Hematopoietic multipotent progenitor cell treated with erythropoietin and hydrocortisone succinate and interleukin-3 and kit ligand, for 8 days (in vitro differentiated cells): ENCODE measurements at places on chromosomes 6 and 20.
A peak's percentile ranks its signal among the peaks of the same experiment; 100 is the strongest.

DNA sequence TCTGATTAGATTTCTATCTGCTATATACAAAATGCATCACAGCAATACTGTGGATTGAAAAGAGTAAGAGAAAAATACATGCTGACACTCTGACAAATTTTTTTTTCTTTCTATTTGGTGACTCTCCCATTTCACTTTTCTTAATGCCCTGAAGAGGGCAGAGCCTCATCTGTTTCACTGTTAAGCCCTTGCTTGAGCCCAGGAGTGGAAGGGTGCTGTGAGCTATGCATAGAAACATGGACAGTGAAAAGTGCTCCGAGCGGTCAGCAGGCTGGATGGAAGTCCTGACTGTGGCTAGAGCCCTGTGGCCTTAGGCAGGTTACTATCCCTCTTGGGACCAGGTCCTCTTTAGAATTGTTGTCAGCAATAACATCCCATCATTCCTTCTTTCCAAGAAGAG lies 17.4 kb upstream of the CSE1L start:
- peak; percentile 49 for DNase-seq

DNA sequence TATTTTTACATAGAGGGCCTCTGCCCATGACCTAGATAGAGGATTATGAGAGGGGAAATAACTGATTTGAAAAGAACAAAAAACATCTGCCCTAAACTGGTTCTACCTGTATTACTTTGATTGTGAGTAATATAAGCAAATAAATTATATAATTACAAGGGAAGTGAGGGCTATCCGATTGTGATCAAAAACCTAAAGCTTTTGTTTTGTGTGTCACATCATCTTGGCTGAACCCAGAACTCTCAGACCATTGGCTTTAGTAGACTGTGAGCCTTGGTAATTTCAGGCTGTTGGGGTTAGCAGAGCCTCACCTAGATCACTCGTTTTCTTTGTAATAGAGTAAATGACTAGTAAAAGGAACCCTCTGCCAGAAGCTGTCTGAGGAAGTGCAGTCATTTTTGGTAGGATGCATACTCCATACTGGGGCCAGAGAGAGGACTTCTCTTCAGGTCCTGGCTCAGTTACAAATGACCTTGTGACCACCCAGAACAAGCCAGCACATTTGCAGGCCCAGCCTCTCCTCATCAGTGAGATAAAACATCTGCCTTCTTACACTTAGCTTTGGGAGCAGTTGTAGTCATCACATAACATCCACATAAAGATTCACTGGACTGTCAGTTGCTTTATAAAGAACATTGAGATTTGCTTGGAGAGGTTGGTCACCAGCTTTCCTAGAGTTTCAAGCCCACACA lies 13.5 kb downstream of the STK35 start:
- no peak for DNase-seq

DNA sequence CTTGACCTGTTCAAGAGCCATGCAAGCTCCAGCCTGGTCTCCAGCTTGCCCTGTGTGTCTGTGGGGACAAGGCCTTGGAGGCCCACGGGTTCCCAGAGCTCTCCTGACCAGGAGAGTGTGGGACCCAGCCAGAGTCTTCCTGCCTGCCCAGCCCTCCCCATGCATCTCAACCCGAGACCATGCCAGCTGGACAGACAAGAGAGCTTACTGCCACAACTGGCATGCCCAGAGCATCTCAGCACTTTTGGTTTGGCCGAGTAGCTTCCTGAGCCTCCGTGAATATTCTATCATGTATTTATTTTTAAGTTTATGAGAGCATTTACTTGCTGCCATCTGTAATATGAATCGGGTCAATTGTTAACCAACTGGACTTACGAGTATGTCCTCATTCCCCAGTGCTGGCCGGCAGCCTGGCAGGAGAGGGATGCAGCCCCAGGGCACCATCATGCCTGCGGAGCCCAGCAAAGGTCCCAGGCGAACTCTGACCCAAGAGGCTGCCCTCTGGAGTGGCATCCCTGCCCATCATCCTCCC lies 14.9 kb downstream of the IP6K3 start:
- DNase-seq, result no peak

GRCh38 chr6:16639684-16640480 lies 121.4 kb downstream of the ATXN1 start:
- DNase-seq, result no peak

DNA sequence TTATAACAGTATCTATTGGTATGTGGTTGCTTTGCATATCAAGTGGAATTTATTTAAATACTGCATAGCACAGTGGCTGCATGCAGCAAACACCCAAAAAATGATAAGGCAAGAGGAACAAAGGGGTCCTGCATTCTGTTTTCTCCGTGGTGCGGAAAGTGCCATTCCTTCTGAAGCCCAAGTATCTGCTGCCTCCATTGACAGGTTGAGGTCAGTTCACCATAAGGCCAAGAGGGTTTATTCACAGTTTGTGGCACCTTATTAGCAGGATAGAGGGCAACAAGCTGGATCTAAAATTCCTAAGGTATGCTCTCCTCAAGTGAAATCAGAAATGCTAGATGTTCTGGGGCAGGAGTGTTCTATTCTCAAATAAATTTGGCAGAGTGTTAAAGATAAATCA lies 9.3 kb downstream of the CARMIL1 start:
- no peak for DNase-seq

DNA sequence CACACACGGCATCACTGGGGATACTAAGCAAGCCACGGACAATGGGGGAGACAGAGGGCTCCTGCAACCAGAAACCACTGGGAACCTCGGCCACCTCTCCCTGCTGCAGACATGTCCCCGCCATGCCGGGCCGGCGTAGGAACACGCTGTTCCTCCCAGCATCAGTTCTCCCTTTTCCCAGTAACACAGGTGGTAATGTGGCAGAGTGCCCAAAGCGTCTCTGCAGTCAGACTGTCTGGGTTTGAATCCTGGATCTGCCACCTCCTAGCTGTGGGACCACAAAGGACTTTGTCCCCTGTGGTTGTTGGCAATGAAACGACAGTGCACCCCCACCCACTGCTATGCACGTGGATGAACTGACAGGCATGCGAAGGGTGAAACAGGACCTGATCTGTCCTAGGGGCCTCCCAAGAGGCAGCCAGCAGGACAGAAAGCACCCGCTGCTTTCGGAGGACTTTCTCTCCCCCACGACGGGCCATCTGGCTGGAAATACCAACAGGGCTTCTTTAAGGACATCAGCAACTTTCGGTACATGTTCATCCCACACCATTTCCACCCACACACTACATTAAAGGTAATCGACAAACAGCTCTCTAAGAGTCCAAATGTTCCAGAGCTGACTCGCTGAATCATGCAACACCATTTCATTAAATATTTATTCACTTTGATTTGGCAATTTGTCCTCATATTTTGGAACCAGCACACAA lies 74.1 kb downstream of the SULF2 start:
- no peak for DNase-seq

- DNase-seq, result no peak
Observed at GRCh38 chr6:53369876-53370515, 21.2 kb upstream of the ELOVL5 start.

DNA sequence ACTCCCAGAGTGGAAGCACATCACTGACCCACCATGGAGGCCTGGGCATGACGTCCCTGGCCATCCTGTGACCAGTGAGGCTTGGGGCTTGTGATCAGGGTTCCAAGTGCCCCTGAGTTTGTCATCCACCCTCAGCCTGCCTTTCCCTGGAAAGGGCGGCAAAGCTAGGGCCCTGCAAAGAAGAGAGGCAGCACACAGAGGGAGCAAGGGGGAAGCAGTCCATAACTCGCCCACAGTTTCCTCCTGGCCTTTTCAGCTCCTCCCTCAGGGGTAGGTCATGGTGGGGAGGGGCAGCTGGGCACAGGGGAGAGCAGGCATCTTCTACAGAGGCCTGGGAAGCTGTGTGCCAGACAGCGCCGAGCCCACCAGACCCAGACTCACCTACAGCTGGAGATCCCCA lies at the start of gene NCR2:
TSS of gene NCR2 (plus strand) at position 313 of the 400 bp plus-strand sequence. CDS start 269 bp downstream, outside the sequence.
- no peak for DNase-seq

DNA sequence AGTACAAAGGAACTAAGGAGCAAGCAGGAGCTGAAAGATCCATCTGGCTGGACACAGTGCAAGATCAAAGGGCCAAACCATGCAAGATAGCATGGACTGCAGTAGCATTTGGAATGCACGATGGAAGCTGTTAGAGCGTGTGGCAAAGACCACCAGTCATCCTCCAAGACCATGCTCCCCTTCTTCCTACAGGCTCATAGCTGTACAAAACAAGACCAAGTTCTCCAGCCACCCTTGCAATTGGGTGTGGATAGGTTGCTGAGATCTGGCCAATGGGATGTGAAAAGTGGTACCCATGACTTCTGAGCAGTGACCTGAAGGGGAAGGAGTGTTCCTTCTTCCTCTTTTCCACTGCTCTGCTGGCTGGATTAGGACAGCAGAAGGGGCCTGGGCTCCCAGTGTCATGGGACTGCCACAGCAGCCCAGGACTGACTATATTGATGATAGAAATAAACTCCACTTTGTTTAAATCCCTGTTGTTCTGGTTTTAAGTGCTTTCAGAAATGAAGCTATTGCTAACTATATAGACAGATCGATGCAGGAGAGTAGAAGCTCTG lies 64.9 kb downstream of the SLC22A23 start:
- no peak for DNase-seq

DNA sequence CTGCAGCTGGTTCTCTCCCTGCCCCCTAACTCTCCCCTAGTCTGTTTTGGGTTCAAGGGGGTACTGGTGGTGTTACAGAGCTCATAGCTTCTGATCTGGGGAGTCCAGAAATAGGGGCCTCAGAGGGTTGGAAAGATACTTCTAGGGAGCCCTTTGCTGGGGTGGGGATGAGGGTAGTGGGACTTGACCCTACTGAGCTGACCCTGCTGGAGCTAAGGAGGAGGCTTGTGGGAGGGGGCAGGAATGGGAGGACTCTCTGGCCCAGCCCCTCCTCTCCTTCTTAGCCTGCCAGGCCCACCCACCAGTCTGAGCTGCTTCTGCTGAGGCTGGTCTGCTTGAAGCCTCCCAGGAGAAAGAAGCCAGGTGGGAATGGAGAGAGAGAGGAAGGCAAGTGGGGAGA lies at the start of gene EGFL8:
TSS of gene EGFL8 (plus strand) at position 301 of the 400 bp plus-strand sequence. CDS start 1,571 bp downstream, outside the sequence.
- no peak for DNase-seq

- DNase-seq, result no peak
Observed at GRCh38 chr6:41373919-41374617, 38.7 kb downstream of the NCR2 start.

- DNase-seq, result no peak
Observed at GRCh38 chr20:36396340-36396739, 90.2 kb downstream of the DLGAP4 start.

DNA sequence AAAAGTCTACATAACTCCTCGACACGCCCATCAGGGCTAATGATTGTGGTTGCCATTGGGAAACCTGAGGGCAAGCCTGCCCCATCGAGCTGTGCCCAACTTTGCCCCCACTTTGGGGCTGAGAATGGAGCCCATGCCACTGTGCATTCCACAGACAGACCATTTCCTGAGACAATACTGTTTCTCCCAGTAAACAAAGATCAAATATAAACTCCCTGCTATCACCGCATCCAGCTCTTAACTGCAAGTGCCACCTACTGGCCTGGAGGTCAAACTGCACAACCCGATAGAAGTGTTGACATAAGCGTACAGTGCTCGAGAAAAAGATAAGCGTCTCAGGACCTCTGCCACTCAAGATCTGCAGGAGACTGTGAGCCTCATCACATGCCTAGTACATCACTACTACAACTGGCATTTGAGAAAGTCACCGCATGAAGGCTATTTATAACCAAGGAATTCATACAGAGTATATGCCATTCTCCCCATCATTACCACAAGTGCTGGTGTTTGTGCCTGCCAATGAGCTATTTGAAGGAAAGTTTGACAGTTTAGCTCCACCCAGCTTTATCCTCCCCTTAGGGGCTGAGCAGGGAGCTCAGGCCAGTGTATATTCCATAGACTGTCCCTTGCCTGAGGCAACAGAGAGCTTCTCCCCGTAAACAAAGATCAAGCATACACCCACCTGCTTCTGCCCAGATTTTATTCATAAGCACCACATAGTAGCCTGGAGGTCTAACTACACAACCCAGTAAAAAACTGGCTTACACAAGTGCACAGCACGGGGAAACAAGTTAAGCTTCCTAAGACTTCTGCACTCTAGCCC lies 4.5 kb upstream of the DEFB126 start:
- DNase-seq, result peak; percentile 39

- no peak for DNase-seq
Observed at GRCh38 chr6:32151181-32151862, 417 bp downstream of the PRRT1 start.

- no peak for DNase-seq
Observed at GRCh38 chr20:44146272-44146671, 40.7 kb downstream of the JPH2 start.

GRCh38 chr6:34908194-34908593 lies 19.1 kb downstream of the ANKS1A start:
- DNase-seq, result no peak

GRCh38 chr6:157563611-157564284 lies 182.8 kb downstream of the ZDHHC14 start:
- DNase-seq, result no peak

- DNase-seq, result peak; percentile 20
Observed at GRCh38 chr20:31260326-31260932, 3.0 kb downstream of the DEFB115 start.

GRCh38 chr6:2216794-2217383 lies 28.5 kb downstream of the GMDS start:
- DNase-seq, result no peak

- DNase-seq, result no peak
Observed at GRCh38 chr20:38180781-38181180, 15.7 kb upstream of the TGM2 start.

- DNase-seq, result peak; percentile 50
Observed at GRCh38 chr6:96809119-96809518, 28.2 kb downstream of the GPR63 start.

- DNase-seq, result no peak
Observed at GRCh38 chr6:38118791-38119365, 299.4 kb downstream of the ZFAND3 start.

DNA sequence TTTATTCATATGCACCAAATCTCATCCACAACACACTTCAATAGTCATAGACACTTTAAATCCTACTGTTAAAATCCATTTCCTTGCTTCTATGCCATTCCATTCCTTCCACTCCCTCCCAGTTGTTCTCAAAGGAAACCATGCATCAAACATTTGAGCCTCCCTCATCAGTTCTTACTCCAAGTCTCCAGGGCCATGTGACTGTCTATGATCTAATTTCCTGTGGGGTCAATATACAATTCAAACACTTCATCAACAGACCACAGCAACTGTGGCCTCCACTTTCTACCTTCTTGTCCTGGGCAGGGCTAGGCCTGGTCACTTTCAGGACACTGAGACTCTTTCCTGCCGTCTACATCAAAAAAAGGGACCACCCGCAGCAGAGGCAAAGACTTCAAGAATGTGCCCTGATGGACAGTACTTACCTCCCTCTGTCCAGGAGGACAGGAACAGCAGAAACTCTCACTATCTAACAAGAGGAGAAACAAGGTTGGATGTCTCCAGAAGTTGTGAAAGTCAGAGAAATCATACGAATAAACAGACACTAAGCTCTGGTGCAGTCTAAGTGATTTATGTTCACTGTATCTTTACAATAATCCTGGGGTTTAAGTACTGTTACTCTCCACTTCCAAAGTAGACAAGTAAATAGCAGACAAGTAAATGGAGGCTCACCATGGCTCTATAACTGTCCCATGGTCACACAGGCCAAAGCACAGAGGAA lies 160.2 kb downstream of the QRSL1 start:
- DNase-seq, result no peak

- no peak for DNase-seq
Observed at GRCh38 chr20:7940341-7940740, at the start of gene HAO1. Gene HAO1 (minus strand): TSS chr20:7940458. CDS start chr20:7940422, 36 bp downstream.

- no peak for DNase-seq
Observed at GRCh38 chr6:96094077-96094476, 78.3 kb downstream of the FUT9 start.
